ENCODE measurements at places on chromosomes 5 and 9.

DNA sequence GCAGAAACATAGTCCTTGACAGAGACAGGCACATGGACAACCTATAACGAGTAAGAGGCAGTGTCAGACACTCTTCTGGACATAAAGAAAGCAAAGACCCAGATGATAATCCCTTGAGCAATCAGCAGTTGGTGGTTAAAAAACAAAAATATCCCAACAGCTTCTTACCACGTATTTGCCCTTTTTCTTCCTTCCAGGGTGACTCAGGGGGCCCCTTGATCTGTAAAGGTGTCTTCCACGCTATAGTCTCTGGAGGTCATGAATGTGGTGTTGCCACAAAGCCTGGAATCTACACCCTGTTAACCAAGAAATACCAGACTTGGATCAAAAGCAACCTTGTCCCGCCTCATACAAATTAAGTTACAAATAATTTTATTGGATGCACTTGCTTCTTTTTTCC is 9.5 kb downstream of the GZMK start:
- no peak for DNase-seq

- no peak for DNase-seq
These were observed 366.9 kb downstream of the DEPDC1B start for GRCh38 chr5:60333005-60333571.

DNA sequence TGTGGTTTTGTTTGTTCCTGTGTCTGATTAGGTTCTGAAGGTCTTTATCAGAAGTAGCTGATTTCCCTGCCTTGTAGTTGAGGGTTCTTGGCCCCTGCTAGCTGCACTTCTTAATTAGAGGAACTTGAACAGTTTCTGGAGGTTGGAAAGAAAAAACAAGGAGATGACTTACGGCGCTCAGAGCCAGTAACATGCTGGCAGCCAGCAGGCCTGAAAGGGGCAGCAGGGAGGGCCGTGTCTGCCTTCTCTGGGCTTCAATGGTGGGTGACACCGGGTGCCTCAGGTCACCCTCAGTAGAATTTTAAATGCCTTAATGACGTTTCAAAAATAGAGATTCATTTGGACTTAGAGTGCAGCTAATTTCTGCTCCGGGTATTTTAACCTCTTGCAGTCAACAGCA is 15.8 kb downstream of the UBE2QL1 start:
- no peak for DNase-seq

- peak; percentile 64 for DNase-seq
These were observed 304.7 kb upstream of the MSX2 start for GRCh38 chr5:174419540-174420132.

GRCh38 chr5:67998709-67999261 is 216.8 kb upstream of the PIK3R1 start:
- no peak for DNase-seq

- no peak for DNase-seq
These were observed 780 bp upstream of the CCNJL start for GRCh38 chr5:160312960-160313727.

DNA sequence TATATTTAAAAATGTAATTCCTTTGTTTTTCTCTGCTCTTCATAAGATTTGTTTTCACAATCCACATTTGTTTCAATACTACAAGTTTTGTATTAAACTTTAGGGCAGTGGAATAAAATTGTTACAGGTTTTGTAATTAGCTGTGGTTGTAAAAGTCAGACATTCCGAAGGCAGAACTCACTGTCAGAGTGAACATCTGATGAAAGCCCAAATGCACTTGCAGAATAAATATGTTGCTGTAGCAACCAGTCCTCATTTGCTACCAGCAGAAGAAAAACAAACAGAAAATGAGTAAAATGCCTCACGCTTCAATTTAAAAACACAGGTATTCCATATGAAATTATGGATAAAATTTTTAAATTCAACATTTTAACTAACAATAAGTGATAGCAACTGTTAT is 740.1 kb upstream of the FAM174A start:
- DNase-seq, result no peak

GRCh38 chr9:69949396-69949795 is 94.3 kb upstream of the MAMDC2 start:
- no peak for DNase-seq

DNA sequence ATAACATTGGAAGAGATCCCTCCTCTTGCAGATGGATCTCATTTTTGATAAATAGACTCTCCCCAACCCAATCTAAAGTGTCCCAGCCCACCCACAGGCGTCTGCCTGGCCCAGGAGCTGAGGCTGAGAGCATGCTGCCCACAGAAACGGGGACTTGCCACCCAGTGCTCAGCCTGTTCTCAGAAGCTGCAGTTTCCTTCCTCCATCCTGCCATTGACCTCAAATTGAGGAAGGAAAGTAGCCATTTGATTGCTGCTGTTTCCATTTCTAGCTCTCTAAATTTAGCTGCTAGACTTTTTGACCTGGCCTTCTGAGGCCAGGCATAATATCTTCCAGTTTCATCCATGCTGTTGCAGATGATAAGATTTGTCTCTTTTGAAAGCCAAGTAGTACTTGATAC is 31.1 kb upstream of the FRMD3 start:
- no peak for DNase-seq

DNA sequence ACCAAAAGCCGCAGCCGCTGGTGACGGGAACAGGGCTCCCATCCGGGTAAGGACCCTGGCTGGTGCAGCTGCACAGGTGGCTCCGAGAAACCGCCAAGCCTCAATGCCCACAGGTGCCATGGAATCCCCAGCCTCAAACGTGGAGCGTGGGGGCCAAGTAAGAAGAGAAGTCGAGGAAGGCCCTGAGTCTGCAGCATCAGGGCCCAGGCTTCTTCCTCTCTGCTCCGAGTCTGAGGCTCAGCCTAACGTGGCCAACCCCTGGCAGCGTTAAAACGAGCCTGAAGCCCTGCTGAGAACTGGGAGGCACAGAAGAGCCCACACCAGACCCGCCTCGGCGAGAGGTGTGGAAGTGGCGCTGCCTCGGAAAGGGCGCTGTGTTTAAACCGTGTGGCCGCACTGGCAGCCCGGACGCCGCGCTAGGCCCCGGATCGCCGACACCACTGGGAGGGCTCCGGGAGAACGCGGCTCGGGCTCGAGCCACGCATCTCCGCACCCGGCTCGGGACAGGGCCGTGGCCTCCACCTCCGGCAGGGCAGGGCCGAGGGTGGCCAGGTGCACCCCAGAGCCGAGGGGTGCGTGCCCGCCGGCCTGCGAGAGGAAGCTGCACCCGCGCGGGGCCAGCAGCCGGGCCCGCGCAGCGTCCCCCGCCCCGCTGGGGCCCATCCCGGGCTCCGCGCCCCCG is 730 bp downstream of the ZMYND19 start:
- DNase-seq, result no peak

GRCh38 chr9:98811051-98811650 is 3.7 kb downstream of the GALNT12 start:
- DNase-seq, result no peak

GRCh38 chr9:108167136-108167900 is 677.7 kb upstream of the KLF4 start:
- no peak for DNase-seq

DNA sequence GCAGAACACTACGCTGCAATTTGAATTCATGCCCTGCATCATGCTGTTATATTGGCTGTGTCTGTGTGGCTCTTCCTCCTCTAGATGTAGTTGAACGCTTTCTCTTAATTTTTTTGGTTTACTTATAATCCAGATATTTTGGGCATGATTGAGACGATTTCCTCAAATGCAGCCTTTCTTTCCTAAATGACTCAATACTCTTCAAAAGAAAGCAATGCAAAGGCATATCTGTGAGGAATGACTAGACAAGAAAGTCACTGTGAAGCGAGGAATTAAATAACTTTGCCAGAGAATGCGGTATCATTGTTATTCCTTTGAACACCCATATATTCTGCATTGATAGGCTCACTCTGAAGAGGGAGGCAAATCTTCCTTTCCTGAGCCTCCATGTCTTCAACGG is 152.8 kb downstream of the YIPF5 start:
- no peak for DNase-seq

DNA sequence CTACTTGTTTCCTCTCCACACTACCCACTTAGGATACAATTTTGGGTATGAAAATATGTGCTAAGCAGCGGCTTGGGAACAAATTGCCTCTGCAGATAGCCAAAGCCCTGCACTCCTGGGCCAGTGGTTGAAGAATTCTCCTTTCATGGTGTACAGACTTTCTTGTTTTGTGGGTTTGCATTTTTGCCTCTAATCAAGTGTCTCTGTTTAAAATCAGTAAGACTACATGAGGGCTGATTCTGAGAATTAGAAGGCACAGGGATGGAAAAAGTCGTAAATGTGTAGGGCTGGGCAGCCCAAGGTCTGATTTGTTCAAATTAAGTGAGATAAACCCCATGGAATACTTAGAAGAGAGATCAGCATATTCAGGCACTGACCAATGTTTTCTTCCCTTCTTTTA is 103.7 kb upstream of the CD180 start:
- DNase-seq, result no peak
